NCI-H2081 (cell line): ENCODE measurements at places on chromosomes 16 and 17.

DNA sequence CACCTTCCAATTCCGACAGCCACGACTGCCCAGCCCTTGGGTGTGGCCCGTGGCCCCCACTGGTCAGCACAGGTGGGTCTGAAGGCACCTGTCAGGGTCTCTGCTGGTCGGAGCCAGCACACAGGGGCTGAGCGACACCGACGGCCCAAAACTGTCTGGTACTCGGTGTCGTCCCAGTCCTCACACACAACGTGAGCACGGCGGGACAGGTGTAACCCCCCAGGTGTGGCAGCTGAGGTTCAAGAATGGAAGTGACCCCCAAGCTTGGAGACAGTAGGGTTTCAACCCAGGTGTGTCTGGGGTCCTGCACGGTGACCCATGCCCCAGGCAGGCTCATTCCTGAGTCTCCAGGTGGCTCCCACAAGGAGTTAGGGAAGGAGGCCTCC lies 1.0 kb downstream of the GALNS start:
- DNase-seq = no peak

- no peak for DNase-seq
Measured at GRCh38 chr16:88499292-88499691, 46.2 kb downstream of the ZFPM1 start.

GRCh38 chr16:58513874-58514273 lies 1.4 kb upstream of the SETD6 start:
- no peak for DNase-seq

DNA sequence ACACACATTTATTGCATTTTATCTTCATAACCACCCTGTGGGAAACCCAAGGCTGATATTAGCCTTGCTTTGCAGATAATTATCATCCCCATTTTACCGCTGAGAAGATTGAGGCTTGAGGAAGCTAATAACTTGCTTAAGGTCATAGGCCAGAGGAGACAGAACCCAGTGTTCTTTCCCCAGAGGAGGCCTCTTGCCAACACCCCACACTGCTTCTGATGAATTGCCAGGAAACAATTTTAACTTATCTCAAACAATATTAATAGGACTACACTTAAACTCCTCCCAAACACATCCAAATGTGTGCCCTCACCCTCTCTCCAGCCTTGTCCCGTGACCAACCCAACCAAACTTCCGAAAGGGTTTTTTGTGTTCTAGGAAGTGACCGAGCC lies 2.1 kb upstream of the SPG7 start:
- DNase-seq = no peak

- DNase-seq = no peak
Measured at GRCh38 chr17:1629504-1630310, 1.1 kb upstream of the SLC43A2 start.

- no peak for DNase-seq
Measured at GRCh38 chr16:31460582-31461002, 1.3 kb downstream of the ARMC5 start.

DNA sequence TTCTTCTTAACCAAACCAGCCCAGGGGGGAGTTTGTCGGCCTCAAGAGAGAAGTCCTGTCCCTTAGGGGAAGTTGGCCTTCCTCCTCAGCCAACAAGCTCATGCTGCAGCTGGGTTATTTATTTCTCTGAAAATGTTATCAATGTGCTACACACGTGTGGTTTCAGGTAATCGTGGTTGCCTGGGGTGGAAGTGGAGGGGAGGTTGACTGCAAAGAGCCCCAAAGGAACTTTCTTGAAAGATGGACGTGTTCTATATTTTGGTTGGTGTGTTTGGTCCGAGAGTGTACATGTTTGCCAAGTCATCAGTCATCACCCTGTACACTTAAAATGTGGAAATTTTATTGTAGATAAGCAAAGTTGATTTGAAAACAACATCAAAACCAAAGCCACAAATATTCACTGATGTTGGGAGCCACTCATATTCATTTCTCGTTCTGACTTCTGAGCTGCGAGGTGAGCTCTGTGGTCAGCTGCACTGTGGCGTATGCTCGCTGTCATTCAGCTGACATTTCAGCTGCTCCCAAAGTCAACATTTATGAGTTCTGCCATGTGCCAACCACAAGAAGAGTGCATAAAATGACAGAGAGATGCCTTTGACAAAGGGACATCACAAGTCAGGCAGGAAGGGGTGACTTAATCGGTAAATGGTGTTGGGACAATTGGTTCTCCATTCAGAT lies 26.5 kb upstream of the ADGRG1 start:
- peak; percentile 74 for DNase-seq

DNA sequence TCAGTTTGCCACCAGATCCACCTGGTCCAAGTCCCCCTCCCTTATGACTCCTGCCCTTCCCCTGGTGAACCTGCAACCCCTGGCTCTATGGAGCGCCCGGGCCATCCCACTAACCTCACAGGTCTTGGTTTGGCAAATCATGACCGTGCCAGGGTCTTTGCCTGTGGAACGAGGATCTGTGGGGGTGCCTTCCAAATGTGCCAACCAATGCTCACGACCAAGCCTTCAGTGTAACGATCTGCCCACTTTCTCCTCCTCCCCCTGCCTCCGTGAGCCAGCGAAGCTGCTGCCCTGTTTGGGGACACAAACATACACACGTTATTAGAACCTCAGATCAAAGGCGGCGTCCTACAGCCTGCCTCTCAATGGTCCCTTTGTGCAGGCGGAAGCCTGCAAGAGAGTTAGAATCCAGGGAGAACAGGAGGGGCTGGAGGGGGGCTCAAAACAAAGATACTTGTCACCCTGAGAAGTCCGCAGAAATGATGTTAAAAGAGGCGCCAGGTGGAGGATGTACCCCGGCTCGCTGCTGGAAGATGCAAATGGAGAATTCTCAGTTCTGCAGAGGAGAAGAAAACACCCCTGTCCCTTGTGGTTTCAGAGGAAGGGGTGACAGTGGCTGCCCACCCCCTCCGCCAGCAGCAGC lies 9.0 kb upstream of the NKD1 start:
- no peak for DNase-seq

- no peak for DNase-seq
Measured at GRCh38 chr16:31714903-31715504, 158.6 kb upstream of the ZNF267 start.

DNA sequence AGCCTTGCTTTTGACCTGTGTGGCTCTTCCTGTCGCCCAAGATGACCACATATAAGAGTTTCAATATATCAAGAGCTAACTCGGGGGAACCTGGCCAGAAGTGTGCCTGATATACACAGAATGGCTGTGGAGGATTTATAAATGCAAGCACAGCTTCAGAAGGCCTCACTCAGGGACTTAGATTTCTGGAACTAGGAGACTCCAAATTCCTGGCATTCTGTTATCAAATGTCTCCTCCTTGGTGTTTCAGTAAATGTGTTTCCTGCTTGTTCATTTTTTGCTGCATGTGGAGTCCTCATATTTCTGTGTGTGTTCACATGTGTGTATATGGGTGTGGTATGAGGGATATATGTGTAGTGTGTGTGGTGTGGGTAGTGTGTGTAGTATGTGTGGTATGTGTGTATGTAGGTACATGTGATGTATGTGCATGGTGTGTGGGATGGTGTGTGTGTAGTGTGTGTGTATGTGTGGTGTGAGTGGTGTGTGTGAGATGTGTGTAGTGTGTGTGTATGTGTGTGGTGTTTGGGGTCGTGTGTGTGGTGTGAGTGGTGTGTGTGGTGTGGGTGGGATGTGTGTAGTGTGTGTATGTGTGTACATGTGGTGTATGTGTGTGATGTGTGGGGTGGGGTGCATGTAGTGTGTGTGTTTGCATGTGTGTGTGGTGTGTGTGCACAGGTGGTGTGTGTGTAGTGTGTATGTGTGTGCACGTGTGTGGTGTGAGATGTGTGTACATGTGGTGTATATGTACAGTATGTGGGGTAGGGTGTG lies 981 bp upstream of the CD300H start:
- no peak for DNase-seq

GRCh38 chr16:83772806-83773205 lies 35.0 kb upstream of the HSBP1 start:
- DNase-seq = no peak

DNA sequence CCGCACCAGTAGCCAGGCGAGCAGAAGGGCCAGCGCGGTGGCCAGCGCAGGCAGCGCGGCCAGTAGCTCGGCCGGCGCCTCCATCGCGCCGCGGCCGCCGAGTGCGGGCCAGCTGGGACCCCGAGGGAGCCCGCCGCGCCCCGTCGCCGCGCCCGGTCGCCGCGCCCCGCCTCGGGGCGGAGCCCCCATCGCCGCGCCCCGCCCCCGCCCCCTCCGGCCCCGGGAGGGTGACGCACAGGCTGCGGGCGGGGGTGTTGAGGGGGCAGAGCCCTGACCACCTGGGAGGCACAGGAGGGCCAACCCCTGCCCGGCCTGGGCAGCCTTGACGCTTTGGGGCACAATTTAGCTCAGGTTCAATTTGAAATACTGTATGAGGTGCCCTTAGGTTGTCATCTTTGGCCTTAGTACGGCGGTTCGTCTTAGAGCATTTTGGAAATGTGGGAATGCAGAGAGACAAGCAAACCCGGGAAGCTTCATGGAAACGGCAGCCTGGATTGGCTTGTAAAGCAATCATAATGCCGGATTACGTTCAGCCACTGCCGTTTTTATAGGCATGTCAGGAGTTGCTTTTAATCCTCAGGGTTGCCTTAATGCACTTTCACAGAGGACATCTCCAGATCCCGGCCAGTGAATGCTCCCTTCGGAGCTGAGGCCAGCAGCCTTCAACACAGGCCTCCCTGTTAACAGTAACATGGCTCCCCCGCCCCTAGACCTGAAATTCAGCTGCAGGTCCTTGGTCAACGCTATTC lies at the start of gene MXRA7:
TSS of gene MXRA7 (minus strand) at position 103 of the 749 bp plus-strand sequence. CDS start at position 84, 19 bp downstream.
- peak; percentile 42 for DNase-seq

DNA sequence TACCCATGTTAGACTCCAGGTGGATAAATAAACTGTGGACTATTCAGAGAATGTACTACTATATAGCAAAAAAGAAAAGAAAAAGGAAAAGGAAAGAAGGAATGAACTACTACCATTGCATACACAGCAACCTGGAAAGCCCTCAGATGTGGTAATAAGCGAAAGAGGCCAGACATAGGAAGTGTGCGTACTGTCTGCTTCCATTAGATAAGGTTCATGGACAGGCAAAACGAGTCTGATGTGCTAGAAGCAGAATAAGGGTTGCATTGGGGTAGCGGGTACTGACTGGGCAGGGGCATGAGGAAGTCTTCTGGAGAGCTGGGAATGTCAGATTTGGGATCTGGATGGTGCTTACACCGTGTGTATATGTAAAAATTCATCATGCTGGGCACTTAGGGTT lies 21.8 kb downstream of the CLEC16A start:
- DNase-seq = no peak

- no peak for DNase-seq
Measured at GRCh38 chr17:29624586-29624985, 1.9 kb upstream of the CORO6 start.

- no peak for DNase-seq
Measured at GRCh38 chr17:12571606-12572005, 94.1 kb upstream of the MYOCD start.

- DNase-seq = no peak
Measured at GRCh38 chr16:8251298-8251697, 339.0 kb downstream of the TMEM114 start.

GRCh38 chr16:56613706-56614105 lies 5.3 kb downstream of the MT2A start:
- no peak for DNase-seq

GRCh38 chr16:84959784-84960417 lies 51.4 kb downstream of the ZDHHC7 start:
- no peak for DNase-seq

DNA sequence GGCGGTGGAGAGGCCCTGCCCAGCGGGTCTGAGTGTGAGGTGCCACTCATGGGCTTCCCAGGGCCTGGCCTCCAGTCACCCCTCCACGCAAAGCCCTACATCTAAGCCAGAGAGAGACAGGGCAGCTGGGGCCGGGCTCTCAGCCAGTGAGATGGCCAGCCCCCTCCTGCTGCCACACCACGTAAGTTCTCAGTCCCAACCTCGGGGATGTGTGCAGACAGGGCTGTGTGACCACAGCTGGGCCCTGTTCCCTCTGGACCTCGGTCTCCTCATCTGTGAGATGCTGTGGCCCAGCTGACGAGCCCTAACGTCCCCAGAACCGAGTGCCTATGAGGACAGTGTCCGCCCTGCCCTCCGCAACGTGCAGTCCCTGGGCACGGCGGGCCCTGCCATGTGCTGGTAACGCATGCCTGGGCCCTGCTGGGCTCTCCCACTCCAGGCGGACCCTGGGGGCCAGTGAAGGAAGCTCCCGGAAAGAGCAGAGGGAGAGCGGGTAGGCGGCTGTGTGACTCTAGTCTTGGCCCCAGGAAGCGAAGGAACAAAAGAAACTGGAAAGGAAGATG lies 11.2 kb downstream of the VASN start:
- DNase-seq = no peak

DNA sequence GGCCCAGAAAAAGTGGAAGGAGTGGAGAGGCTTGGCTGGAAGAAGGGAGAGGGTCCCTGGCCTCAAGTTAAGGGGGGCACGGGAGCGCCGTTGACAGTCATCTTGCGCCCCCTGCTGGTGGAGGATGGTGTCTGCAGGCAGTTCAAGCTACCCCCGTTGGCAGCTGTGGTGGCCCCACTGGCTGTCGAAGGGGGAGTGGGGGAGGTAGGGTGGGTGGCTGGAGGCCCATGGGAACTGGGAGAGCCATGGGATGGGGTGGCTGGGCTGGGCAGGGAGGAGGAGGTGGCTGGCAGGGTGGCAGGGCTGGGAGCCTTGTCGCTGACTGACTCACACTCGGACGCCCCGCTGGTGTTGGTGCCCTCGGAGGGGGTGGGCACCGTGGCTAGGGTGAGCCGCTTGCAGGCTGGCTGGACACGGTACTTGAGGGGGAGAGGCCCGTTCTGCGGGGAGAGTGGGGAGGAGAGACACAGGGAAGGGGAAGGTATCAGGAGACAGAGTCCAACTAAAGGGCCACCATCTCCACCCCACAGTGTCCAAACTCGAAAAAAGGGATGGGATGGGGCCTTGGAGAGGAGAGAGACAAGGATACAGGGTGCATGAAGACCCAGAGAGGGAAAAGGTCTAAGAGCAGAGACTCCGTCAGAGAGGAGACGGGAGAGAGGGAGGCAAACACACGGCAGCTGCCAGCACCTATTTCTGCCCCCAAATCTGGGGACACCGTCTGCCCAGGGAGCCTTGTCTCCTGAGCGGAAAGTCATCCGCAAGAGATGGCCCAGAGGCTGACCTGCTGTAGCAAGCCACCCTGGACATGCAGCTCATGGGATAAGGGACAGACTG lies 5.2 kb downstream of the CISD3 start:
- peak; percentile 57 for DNase-seq
